ENCODE measurements at places on chromosomes 16 and 17.
A peak's percentile ranks its signal among the peaks of the same experiment; 100 is the strongest.

GRCh38 chr17:18859256-18859655 lies 1.3 kb downstream of the PRPSAP2 start:
- peak; percentile 36 for DNase-seq

GRCh38 chr16:65934443-65934842 lies 432.0 kb upstream of the CDH5 start:
- DNase-seq = no peak

GRCh38 chr17:39236450-39236927 lies 10.7 kb upstream of the STAC2 start:
- DNase-seq = no peak

- no peak for DNase-seq
Observed at GRCh38 chr16:79067600-79067999, 532.9 kb downstream of the MAF start.

DNA sequence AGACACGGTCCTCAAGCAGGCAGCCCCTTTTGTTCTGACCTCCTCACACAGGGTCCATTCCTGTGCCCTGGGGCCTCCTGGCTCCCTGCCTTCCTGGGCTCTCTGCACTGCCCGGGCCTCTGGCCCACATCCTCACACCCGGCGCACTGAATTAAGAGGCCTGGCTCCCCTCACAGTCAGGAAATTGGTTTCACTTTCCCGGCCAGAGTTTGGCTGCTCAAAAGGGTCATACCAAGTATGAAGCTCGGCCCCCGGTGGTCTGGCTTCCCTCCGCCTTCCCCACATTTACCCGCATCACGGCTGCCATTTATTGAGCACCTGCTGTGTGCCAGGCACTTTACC lies 220.0 kb downstream of the NTN1 start:
- peak; percentile 41 for DNase-seq

DNA sequence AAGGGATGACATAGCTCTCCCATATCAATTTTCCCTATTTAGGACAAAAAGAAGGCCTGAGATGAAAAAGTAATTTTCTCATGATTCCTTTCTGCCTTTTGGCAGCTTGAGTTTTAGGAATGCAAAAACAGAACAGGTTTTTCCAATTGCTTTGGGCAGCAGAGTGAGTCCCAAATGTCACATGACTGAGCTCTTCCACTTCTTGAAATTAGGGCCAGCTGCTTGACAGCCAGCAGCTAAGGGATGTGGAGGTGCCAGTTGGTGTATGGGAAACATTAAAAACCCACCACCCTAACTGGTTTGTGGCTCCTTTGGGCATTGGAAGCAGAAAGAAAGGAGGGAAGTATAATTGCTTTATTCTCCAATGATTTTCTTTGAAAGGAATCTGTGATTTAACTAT lies 133.8 kb upstream of the FAM20A start:
- no peak for DNase-seq

DNA sequence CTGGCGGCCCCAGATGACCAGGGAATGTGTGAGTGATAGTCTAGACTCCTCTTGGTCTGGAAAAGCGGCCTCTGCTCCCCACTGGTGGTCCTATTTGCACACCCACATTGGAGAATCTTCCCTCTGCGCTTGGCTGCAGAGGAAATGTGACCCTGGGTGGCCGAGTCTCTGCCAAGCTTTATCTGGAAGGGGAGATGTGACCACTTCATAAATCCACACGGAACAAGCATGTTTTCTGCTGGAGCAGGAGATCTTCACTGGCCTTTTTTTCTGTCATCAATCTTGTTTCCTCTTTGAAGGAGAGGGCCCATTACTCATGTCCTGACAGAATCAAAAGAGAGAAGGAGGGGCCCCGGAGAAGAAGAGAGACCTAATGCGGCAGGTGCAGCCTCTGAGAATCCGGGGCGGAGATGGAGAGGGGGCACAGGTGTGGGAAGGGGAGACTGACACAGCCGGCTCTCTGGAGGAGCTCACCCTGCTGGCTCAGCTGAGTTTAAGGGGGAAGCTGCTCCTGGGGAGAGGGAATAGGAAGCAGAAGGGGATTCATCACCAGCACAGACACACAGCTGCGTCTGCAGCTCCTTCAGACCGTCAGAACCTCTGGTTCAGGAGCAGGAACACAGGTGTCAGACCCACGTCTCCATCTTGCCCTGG lies 116.3 kb downstream of the SOX9 start:
- no peak for DNase-seq

DNA sequence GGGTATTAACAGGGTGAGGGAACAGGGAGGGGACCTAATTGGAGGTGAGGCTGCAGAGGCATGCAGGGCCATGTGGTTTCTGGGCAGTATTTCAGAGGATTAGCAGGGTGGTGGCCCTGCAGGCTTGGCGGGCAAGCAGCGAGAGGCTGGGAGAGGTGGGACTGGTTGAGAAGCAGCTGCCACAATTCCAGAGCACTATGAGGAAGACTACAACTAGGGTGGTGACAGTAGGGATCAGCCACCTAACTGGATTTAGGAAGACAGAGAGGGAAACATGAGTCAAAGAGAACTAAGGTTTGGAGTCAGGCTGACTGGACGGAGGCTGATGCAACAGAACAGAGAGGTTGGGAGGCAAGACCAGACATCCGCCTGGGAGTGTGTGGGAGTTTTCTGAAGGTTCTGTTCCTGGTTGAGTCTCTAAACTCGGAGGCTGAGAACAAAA lies 12.3 kb downstream of the ALOXE3 start:
- no peak for DNase-seq

DNA sequence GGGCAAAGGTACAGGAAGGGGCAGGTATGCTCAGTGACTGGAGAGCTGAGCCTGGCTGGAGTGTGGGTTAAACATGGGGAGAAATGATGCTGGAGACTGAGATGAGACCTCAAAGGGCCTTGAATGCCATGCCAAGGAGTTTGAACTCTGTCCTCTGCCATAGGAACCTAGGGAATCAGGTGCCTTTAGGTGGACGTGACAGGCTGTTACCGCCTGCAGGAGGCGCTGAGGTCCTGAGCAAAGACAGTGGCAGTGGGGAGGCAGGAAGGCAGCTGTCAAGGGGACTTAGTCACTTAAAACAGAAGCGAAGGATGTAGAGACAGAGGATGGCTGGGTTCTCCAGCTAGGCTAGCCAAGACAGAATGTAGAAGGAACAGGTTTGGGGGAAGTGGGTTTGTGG lies 9.1 kb downstream of the PSMB3 start:
- DNase-seq = no peak
